Kasumi-1 (cell line): ENCODE measurements at places on chromosomes 4 and X.
A peak's percentile ranks its signal among the peaks of the same experiment; 100 is the strongest.

- no peak for DNase-seq
These were observed 25.7 kb upstream of the C1QTNF7 start for GRCh38 chr4:15402146-15402545.

DNA sequence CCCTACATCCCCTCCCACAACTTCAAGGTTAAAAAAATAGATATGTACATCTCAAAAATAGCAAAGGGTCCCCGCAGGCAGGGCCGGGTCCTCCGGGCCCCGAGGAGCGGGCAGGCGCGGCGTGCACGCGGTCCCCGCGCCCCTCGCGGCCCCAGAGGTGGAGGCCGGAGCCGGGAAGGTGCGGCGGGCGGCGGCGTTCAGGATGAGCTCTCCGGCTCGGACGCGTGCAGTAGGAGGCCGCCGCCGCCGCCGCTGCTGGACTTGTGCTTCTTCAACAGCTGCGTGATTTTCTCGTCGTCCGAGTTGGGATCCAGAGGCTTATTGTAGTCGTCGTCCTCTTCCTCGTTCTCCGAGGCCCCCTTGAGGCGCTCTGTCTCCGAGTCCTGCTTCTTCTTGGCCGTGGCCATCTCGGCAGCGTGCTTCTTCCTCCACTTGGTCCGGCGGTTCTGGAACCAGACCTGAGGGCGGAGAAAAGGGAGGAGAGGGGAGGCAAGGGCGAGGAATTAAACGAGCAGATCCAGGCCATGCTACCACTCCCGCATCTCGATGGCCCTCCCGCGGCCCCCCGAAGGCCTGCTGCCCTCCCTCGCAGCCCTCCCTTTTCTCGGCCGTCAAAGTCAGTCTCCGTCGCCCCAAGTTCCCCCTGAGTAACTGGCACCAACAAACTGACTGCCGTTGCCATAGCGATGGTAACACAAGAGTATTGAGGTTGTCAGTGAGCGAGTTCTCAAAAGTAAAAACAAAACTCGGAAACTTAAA is 5.8 kb downstream of the NKX6-1 start:
- DNase-seq = peak; percentile 9

DNA sequence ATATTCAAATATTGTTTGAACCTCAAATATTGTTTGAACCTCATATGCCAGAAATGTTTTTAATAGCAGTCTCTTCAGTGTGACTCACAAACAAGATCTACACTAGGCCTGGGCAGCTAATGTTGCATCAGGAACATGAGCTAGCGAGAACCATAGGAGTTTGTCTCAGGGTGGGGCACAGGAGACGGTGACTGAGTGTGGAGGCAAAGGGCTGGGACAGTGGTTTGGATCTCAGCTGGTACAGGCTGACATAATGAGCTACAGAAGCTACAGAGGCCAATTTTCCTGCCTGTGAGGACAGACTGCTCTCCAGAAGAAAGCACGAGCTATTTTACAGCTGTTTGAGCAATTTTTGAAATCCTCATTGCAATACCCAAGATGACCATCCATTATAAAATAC is 224.7 kb downstream of the CENPC start:
- no peak for DNase-seq

- no peak for DNase-seq
These were observed 6.8 kb upstream of the HTRA3 start for GRCh38 chr4:8262637-8263322.

DNA sequence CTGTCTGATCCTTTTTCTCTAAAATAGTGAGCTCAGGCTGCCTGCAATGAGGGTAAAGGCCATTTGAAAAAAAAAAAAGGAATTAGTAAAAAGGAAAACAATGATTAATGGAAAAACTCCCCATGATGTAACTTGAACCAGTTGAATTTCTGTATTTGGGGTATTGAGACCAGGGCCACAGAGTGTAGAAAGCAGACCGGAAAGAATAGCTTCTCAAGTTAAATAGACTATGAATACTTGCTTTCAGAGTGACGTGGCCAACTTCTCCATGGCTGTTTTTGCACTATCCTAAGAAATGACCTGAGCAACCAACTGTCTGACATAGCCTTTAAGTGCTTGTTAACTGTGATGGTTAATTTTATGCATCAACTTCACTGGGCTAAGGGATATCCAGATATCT is 222.1 kb upstream of the INTU start:
- no peak for DNase-seq

- no peak for DNase-seq
These were observed 88.1 kb upstream of the ZNF81 start for GRCh38 chrX:47748576-47748975.

GRCh38 chr4:118772081-118772766 is 63.7 kb downstream of the SEC24D start:
- peak; percentile 74 for DNase-seq

GRCh38 chr4:186472948-186473347 is 82.4 kb downstream of the MTNR1A start:
- peak; percentile 4 for DNase-seq

DNA sequence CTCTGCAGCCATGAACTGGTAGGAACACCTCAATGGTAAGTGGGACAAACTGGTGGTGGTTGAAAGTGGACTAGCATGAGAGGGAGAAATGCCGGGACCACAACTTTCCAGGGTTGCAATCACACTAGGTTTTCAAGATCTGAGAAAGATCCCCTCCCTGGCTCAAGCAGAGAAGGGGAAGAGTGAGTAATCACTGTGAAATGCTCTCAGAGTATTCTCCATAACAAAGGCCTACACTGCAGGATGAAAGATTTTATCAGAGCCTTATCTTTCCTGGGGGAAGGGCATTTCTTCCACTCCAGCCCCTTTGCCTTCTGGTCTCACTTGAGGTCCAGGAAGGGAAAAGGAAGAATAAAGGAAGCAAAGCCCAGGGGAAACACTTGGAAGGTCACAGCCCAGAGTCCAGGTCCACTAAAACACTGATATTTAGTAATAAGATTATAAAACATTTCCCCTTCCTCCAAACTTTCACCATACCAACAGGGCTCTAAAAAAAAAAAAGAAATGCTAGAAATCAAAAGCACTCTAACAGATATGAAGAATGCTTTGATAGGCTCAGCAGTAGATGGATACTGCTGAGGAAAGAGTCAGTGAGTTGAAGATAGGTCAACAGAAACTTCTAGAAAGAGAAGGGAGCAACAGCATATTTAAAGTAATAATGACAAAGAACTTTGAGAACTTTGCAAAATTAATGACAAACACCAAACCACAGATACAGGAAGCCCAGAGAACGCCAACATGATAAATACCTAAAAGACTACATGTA is 95.9 kb downstream of the WDFY3 start:
- no peak for DNase-seq

DNA sequence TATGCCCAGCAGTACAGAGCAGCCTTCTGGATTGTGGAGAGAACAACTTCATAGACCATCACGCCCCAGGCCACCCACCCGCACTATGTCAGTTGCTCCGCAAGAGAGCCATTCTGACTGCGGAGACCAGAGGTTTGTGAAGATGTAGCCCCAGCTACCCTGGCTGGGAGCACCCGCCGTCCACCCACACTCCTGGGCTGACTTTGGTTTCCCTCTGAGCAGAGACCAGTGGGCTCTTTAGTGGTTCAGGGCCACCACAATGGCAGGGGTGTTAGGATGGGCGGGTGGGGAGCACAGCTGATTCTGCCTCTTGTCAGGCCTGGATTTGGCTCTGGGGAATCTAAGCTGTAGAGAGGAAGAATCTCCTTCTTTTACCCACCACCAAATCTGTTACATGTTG is 313.4 kb downstream of the LDB2 start:
- DNase-seq = no peak

- no peak for DNase-seq
These were observed 8.3 kb upstream of the SPP1 start for GRCh38 chr4:87967193-87967592.

DNA sequence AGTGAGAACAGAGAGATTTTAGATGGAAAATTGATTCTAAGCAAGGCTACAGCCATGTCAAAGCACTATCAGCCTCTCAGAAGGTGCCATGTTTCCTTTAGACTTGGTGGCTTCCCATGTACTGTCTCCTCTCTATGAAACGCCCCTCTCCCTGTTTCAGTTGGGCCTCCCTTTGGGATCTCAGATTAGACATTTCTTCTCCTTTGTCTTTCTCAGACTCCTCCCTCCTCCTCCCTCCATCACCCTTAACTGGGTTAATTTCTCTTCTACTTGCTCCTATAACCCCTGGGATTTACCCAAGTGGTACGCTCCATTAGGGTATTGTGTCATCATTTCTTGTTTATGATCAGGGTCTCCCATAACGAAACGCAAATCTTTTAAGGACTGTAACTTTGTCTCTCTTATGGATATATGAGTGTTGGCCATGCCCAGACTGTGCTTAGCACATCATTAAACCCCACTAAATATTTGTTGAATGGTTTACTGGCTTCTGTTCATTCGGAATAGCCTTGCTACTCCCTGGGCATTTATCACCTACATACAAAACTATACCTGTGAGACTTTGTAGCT is 106.8 kb downstream of the FAM9B start:
- DNase-seq = no peak

DNA sequence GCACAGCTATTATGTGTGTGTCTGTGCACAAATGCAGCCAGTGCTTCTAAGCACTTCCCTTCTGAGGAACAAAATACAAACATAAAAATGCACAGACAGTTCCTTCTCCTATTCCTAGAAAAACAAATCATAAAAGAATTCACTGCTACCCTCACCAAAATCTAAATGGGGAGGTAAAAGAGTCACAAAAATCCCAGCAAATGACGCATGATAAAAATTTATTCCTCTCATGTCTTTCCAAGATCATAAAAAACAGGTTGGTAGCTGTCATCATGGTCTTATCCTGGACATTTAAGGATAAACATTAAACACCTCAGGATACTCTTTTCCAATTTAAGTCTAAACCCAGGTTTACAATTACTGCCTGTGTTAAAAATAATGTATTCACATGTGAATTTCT is 124.9 kb downstream of the ADAMTS3 start:
- no peak for DNase-seq

DNA sequence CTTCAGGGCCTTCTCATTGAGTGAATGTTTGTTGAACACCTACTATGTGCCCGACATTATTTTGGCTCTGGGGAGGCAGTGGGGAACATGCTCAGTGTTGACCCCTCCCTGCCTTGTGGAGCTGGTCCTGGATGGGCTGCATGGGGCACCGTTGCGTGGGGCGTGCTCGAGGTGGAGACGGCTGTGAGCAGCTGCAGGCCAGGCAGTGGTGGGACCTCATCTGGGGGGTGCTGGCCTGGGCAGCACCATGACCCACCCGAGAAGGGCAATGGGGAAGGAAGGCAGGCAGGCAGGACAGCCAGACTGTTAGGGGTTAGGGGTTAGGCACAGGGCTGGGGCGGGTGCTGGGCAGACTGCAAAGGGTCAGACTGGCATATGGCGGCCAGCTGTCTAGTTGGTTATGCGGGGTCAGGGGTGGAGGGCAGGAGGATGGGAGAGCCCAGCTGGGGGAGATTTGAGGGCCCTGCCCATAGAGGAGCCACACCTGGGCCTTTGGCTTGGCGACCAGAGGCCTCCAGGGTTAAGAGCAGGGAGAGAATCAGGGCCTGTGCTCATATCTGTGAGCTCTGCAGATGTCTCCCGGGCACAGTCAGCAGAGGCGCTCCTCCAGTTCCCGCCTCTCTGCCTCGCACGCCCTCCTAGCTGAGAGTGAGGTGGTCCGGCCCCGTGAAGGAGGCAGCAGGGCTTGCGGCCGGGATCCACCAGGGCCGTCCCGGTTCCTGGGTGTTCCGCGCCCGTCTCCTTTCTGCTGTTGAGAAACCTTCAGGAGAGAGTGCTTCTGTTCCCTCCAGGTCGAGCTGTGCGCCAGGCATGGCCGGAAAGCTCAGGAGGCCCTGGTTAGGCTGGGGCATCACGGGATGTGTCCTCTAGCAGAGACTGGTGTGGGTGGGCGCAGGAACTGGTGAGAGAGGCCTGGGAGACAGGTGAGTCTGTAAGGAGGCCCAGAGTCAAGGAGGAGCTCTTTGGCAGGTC is 73.3 kb downstream of the RGS12 start:
- no peak for DNase-seq

- DNase-seq = no peak
These were observed 106.0 kb downstream of the IQCM start for GRCh38 chr4:149709640-149710039.

- no peak for DNase-seq
These were observed 37.5 kb downstream of the MTMR1 start for GRCh38 chrX:150730719-150731118.

- no peak for DNase-seq
These were observed 503.0 kb upstream of the BOD1L1 start for GRCh38 chr4:14130551-14130950.

DNA sequence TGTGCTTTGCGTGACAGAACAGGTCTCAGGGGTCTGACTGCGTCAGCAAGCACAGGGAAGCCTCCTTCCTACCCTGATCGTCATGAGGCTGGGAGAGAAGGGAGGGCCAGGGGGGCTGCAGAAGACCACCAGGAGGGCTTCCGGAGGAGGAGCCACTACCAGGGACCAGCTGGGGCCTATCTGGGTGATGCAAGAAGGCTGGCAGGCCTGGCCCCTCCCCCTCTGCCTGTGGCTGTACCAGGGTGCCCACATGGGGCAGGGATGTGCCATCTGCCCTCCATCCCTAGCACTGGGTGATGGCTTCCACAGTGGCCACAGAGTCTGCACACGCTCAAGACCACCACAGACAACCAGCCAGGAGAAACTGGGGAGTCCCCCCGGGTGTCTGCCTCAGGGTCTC is 116.4 kb upstream of the NKX1-1 start:
- no peak for DNase-seq

- no peak for DNase-seq
These were observed 584.9 kb downstream of the KCNIP4 start for GRCh38 chr4:21363701-21364100.

DNA sequence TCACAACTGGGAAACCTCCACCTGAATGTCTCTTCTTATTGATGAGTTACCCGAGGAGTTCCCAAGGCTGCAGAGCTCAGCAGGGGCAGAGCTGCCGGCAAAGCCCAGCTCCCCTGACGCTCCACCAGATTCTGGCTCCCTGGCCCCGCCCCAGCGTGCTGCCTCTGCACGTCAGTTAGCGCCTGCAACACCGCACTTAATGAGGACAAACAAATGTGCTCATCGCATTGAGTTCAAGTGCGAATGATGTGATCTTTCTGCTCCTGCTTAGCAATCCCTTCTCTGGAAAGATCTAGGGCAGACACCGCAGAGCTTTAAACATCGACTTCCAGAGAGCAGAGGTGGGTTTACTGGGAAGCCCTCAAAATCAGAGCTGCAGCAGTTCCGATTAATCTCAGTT is 55.5 kb upstream of the FBXW7 start:
- DNase-seq = no peak

GRCh38 chrX:31338991-31339350 is 267.1 kb upstream of the FTHL17 start:
- DNase-seq = no peak

DNA sequence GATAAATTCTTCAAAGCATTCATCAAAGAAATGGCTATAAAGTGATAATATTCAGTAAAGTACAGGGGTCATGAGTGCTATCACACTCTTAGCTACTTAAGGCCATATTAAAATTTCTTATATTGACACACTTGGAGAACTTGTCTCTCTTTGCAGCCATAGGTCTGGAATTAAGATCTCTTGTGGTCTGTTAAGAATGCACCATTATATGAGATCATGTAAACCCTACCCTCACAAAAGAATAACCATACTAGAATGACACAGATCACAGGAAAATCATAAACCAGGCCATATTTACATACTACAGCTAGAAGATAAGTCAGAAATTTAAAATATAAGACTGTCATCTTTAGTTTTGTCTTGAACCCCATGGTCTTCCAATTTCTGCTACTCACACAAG is 434.3 kb downstream of the PDGFC start:
- no peak for DNase-seq

GRCh38 chr4:27861381-27861787 is 1000.7 kb downstream of the STIM2 start:
- DNase-seq = peak; percentile 27

GRCh38 chr4:168572002-168572401 is 75.2 kb downstream of the PALLD start:
- DNase-seq = no peak
